ENCODE measurements at places on chromosomes 2 and 18.

DNA sequence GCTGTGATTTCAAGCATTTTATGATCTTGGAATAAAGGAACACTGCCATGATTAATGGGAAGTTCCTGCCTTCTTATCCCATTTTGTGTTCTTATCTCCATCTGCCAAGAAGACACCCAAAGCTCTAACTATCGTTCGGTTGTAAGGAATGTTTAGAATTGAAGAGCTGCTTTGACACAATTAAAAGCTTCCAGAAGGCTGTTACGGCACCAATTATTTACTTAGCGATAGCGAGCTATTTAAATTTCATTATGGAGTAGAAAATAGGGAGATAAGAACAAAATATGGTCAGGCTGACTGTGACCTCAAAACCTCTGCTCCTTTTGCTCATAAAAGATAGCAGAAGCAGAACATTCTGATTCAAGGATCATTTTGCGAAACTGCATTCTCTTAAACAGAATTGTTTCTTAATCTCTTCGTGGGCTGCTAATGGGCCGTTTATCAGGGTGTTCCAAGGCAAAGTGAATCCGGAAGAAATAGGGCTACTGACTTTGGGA, 101.6 kb downstream of the SLC4A3 start:
- DNase-seq = no peak

DNA sequence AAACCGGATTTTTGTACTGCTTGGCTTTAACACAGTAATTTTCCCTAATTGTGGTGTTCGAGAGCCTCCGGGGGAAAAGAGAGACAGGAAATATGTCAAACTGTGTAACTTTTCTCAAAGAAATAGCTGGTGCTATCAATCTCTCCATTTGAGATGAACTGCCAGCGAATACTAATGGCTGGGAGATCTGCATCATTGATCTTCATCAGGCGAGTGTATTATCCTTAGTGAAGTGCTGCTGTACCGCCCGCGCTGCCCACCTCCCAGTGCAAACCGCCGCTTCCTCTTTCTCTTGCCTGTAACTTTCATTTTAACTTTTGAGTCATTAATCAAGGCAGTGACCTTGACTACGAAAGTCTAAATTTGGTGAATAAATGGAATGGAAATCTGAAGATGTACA, 246.1 kb upstream of the ST6GAL2 start:
- no peak for DNase-seq

GRCh38 chr2:43312755-43313641, 86.6 kb upstream of the ZFP36L2 start:
- no peak for DNase-seq

DNA sequence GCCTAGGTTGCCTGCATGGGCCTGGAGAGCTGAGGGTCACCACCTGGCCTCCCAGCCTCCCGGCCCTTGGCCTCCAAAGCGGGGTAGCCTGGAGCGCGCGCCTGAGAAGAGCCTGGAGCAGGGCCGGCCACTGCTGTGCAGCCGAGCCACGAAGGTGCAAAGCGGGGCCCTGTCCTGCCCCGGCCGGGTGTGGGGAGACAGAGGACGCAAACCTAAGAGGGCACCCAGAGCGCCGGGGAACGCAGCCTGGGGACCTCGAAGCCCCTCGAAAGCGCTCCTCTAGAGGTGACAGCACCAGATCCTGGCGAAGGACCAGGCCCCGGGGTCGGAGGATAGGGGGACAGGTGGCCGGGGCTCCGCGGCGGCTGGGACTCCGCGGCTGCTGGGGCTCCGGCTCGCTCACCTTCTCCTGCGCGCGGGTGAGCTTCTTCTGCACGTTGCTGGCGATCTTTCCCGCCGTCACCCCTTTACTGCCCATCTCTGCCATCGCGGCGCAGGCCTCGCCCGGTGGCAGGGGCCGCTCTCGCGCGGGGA, 430 bp downstream of the BIN1 start:
- DNase-seq = no peak

GRCh38 chr2:240909216-240909974, 3.3 kb downstream of the CROCC2 start:
- DNase-seq = no peak

DNA sequence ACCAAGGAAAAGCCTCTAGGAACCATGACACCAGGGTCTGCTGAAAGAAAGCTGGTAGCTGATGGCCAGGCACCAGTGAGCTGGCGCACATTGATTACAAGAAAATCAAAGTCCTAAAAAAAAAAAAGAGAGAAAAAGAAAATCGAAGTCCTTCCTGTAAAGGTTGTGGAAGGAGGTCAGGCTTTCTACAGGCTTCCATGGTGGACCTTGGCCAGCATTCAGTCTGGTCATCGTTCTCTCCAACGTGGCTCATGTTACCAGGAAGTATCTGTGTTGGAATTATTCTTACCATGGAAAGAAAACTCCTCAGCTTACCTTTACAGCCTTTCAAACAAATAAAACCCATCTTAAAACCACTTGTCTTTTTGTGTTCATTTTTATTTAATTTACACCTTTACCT, 65.6 kb downstream of the CYB5A start:
- no peak for DNase-seq

DNA sequence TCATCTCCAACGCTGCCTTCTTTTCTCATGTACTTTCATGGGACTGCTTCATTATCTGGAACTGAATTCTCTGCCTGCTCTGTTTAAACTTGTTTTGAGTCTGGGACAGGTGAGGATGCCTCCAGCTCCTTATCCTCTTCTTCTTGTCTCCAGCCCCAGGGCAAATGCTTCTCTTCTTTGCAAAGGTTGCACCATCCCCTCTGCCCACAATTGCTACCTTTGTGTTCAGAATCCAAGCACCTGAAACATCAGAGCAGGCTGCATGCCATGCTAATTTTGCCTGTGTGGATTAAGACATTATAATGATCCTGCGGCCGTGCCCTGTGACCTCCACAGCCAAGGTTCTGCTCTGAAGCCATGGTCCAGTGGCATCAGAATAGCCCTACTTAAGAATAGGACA, 309.5 kb downstream of the EPHA4 start:
- no peak for DNase-seq
